ENCODE measurements at places on chromosomes 4 and X.

- DNase-seq, result no peak
These were observed at the start of gene CRLF2 for GRCh38 chrX:1212532-1212931. Gene CRLF2, minus strand, starts transcription at chrX:1212649. Its CDS starts 15 bp downstream, at chrX:1212634.

DNA sequence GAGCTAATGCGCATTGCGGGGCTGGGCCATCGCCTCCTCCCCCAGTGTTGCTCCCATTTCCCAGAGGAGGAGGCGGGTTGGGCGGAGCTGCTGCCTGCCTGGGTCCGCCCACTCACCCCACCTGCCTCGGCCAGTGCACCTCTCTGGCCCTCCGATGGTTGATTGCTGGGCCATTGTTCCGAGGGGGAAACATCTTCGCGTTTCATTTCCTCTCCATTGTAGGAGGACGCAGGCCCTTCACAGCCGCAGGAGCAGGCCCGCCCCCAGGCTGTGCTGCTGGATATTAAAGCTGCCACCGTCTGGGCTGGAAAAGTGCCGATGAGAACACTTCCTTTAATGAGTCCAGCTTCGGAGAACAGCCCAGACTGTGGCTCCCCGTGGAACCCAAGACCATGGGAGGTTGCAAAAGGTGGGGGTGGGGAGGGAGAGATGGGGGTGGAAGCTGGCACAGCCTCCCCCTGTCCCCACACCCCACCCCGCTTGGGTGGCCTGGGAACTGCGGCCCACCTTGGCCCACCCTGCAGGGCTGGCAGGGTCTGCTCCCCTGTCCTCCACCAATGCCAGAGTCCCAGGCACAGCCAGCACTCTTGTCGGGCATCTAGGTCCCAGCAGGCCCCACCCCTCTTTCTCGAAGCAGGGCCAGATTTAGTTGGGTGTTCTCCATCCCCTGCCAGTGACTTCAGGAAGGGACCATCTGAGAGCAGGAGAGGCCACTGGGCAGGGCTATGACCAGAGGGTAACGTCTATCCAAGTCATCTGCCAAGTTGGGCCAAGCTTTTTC lies 96.6 kb downstream of the ADRA2C start:
- DNase-seq, result no peak

DNA sequence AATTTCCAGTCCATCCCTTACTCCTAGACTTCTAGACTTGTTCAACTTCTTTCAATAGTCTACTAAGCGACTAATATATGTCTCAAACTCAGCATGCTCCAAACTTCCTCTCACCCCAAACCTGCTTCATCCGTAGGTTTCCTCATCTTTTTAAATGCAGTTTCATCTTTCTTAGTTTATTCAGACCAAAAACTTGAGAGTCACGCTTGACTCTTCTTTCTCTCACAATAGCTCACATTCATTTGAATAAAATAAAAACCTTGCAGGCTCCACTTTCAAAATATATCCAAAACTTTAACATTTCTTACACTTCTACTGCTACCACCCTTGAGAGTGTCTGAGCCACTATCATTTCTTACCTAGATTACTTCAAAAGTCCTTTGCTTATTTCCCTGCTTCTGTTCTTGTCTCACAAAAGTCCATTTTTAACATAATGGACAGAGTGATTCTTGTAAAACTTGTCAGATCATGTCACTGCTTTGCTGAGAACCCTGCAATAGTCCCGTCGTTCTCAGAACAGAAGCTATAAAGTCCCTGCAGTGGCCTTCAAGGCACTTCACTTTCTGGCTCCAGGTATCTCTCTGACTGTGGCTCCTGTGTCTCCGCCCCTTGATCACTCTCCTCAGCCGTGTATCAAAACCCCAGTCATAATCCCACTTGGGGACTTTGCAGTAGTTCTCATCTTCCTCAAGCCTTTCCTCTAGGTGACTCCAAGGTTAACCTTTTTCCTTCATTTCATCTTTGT lies 167.6 kb downstream of the ARHGAP24 start:
- no peak for DNase-seq

GRCh38 chrX:34972206-34972605 lies 29.6 kb downstream of the FAM47B start:
- DNase-seq, result no peak

DNA sequence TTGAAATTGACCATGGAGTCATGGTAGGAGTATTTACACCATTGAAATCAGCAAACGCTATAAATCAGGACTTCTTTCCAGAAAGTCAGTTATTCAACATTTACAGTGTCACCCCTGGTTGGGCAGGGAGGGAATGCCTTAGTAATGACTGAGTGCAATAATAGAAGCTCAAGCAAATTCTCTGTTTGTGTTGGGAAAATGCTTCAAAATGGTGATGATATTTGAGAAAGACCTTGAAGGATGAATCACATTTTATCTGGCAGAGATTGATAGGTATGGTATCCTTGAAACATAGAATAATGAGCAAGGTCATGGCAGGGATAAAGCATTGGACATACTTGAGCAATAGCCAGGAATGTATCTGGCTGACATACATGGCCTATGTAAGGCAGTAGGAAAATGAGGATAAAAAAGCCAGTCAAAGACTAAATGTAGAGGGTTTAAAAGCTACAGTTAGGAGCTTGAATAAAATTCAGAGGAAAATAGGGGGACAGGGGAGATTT lies 248.7 kb downstream of the FMR1NB start:
- no peak for DNase-seq
